ENCODE measurements at places on chromosomes 2 and 18.

DNA sequence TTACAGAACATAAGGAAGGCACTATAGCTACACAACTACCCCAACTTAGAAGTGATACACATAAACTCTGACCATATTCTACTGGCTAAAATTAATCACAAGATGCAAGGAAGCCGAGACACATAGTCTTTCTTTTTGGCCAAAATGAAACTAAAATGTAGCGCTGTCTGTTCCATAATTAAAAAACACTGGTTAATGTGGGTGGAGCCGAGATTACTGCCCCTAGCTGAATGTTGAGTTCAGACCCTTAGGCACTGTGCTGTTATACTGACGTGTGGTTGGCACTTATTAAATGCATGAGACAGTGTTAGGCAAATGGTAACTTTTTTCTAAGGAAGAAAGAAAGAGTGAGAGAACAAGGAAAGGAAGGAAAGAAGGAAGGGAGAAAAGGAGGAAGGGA lies 254.6 kb upstream of the RND3 start:
- H3K27ac ChIP-seq = no peak overlapping the region
- no peaks in the 10 kb centered on the region for H3K36me3 ChIP-seq
- DNase-seq = no peak
- no peak overlapping the region for H3K4me3 ChIP-seq
- H3K4me1 ChIP-seq = no peaks in the 10 kb centered on the region

DNA sequence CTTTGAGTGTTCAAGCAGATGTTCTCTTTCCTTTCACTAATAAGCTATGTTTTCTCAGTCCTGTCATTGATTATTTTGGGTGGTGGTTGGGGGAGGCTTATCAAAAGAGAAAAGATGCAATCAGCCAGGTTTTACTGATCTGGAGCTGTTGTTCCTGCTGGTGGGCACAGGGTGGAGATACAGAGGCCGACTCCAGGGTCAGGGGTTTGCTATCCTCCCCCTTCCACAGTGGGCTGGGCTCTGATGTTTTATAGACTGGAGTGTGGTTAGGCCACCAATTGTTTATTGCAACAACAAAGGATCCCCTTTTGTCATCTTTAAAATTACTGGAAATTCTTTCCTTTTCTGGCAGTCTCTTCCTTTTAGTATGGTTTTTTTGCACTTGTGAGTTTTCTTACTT lies 120.5 kb downstream of the TANC1 start:
- DNase-seq = no peak
- peak overlapping the region; percentile 25 for H3K27ac ChIP-seq
- no peaks in the 10 kb centered on the region for H3K36me3 ChIP-seq
- H3K27me3 ChIP-seq = no peaks in the 10 kb centered on the region
- H3K4me1 ChIP-seq = peaks cover 73% of the 10 kb centered on the region

DNA sequence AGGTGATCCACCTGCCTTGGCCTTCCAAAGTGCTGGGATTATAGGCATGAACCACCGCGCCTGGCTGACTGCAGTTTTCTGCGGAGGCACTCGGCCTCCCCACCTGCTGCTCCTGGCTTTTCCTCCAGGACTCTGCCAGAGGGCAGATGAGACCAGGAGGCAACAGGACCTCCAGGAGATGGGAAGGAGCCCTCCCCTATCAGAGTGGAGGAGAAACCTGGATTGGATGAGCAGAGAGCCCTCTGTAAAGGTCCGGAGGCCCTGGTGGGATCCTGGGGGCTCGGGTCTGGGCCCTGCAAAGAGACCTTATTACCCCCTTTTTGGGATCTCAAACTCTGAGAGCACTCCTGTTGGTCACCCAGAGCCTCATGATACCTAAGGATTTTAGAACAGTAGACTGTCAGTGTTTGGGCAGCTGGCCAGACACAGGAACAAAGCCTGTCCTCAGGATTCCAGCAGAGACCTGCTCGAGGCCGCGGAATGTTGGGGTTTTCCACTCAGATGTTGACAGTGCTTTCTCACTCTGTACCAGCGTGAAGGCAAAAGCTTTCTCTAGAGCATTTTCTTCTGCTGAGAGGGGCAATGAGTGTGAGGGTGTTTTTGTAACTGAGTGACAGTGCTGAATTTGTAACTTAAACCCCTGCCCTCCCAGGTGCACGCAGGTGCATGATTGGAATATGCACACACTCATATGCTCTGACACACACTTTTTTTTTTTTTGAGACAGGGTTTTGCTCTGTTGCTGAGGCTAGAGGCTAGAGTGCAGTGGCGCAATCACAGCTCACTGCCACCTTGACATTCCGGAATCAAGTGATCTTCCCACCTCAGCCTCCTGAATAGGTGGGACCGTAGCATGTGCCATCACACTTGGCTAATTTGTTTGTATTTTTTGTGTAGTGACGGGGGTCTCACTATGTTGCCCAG lies 48.4 kb downstream of the NPPC start:
- no peak for DNase-seq
- peaks cover 6% of the 10 kb centered on the region for H3K4me1 ChIP-seq
- no peaks in the 10 kb centered on the region for H3K27me3 ChIP-seq
- H3K4me3 ChIP-seq = no peak overlapping the region

GRCh38 chr2:58845011-58845410 lies 603.9 kb upstream of the FANCL start:
- H3K4me3 ChIP-seq = no peak overlapping the region
- no peak for DNase-seq
- no peak overlapping the region for H3K27ac ChIP-seq
- no peaks in the 10 kb centered on the region for H3K4me1 ChIP-seq

DNA sequence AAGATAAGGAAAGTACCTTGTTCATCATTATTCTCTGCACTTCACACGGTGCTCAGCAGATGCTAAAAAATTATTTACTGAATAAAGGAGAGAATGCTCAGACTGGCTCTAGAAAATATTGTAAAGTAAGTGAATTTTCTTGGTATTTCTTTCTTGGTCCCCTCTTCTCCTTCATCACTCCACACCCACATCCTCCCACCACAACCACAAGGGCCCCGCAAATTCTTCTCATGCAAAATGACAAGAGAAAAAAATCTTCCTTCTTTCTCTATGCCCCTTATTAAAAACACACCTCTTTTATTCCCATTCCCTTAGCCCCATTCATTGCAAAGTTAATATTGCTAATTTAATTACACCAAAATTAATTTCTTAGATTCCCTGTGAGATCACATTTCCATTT lies 74.2 kb upstream of the NEDD4L start:
- no peak overlapping the region for H3K27ac ChIP-seq
- H3K4me3 ChIP-seq = no peak overlapping the region
- no peaks in the 10 kb centered on the region for H3K36me3 ChIP-seq
- H3K4me1 ChIP-seq = no peaks in the 10 kb centered on the region
- no peak for DNase-seq
- H3K27me3 ChIP-seq = no peaks in the 10 kb centered on the region

GRCh38 chr2:160005908-160006307 lies 56.5 kb downstream of the PLA2R1 start:
- H3K4me1 ChIP-seq = no peaks in the 10 kb centered on the region
- no peak overlapping the region for H3K4me3 ChIP-seq
- no peaks in the 10 kb centered on the region for H3K27me3 ChIP-seq
- no peak for DNase-seq
- H3K27ac ChIP-seq = no peak overlapping the region

GRCh38 chr2:207215308-207215707 lies 49.6 kb upstream of the KLF7 start:
- H3K4me1 ChIP-seq = no peaks in the 10 kb centered on the region
- no peak overlapping the region for H3K27ac ChIP-seq

DNA sequence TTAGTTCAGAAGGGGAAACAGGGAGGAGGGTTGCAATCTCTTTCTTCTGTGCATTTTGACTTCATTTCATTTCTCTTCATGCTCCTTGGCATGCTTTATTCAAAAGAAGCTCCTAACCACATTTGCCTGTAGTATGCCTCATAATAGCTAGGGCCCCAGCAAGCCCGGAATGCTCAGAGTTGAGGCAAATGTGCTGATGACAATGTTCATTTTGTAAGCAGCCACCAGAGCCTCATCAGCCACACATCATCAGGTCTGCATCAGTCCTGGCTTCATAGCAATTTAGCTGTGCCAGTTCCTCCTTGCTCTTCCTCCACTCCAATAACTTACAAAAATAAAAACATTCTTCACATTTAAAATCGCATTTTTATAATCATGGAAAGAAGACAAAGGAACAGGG lies 65.4 kb upstream of the MMADHC start:
- no peak for DNase-seq
- no peaks in the 10 kb centered on the region for H3K4me1 ChIP-seq
- no peak overlapping the region for H3K27ac ChIP-seq
- no peaks in the 10 kb centered on the region for H3K36me3 ChIP-seq
- H3K4me3 ChIP-seq = no peak overlapping the region

DNA sequence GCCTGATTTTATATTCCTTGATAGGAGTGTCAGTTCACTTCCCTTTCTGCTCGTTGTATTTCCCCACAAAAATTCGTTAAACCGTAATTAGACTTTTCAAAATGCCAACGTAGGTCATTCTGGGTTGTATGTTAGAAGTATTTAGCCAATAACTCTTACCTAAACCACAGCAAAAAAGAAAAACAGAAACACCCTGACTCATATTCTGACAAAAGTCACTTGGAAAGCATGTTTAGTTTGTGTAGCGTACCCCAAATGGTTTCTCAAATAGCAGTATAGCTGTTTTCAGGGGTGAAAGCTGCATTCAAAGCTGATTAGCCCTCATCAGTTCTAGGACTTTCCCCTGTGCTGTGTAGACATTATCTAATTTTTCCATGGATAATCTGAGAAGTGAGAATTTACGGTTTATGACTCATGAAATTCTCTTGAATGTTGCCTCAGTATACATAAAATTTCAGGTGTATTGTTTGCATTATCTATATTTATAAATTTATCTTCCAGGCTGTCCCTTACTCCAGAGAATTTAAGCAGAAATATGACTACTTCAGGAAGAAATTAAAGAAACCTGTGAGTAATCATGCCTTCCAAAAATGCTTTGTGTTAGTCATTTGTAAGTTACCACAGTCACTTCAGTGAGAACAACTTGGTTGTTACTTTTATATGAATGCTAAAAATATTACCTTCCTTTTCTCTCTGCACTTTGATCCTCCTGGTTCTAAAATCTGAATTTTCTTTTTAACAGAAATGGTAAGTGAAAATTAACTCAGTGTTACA lies 264.9 kb downstream of the ALPK2 start:
- H3K36me3 ChIP-seq = no peaks in the 10 kb centered on the region
- DNase-seq = no peak

- no peak overlapping the region for H3K4me3 ChIP-seq
- H3K27ac ChIP-seq = no peak overlapping the region
- H3K27me3 ChIP-seq = no peaks in the 10 kb centered on the region
- H3K36me3 ChIP-seq = no peaks in the 10 kb centered on the region
Measured at GRCh38 chr2:61433606-61434005, 37.3 kb downstream of the USP34 start.

DNA sequence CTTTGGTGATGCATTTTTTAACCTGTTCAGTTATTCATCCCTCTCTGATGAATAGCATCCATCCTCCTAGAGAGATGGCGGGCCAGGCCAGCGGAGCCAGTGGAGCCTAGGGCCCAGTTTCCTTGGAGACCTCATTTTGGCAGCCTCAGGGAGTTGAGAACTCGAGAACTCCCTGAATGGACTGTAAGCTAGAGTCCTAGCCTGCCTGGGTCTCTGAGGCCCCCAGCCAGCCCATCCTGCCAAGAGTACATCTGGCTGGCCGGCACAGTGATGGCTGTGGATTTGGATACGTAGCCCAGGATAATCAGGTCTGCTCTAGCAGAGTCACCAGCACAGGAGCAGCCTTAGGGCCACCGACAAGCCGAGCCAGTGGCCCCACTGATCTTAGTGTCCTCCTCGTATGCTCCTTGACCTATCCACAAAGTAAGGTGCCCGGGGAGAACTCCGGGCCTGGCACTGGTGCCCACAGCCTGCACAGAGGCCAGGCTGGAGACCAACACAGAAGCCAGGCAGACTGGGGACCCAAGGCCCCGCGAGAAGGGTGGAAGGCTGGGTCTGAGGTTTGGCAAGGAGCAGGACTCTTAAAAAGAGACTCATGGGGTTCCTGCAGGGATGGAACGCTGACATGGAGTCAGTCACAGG lies 110.5 kb upstream of the MCFD2 start:
- no peaks in the 10 kb centered on the region for H3K27me3 ChIP-seq
- peak overlapping the region; percentile 47 for H3K27ac ChIP-seq
- DNase-seq = no peak
- no peak overlapping the region for H3K4me3 ChIP-seq

DNA sequence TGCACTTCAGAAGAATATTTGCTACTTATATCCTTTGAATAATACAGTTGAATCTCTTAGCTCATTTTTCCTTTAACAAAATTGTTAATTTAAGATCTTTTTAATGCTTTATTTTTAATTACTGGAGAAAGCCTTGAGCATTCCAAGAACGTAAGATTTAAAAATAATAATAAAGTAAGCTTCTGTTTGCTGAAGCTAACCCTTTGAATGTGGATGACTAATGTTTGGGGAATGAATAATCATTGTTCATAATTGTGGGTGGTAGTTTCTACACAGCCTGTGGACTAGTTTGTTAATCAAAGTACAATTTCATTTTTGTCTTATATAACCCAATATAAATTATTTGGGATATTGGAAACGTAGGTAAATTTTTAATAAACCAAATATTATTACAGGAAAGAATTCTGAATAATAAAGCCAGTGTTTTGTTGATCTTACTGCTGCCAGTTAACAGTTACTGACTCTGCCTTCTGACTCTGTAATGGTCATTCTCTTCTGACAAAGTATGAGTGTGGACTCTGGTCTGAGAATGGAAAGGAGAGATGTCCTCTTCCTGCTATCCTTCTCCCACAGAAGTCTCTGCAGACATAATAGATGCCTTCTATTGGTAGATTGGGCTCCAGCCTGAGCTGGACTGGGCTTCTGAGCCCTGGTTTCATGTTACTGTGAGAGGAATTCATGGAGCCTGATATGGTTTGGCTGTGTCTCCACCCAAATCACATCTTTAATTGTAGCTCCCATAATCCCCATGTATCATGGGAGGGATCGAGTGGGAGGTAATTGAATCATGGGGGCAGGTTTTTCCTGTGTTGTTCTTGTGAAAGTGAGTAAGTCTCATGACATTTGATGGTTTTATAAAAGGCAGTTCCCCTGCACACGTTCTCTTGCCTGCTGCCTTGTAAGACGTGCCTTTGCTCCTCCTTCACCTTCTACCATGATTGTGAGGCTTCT lies 292.7 kb upstream of the SLC39A10 start:
- no peaks in the 10 kb centered on the region for H3K36me3 ChIP-seq
- H3K27me3 ChIP-seq = no peaks in the 10 kb centered on the region
- no peak overlapping the region for H3K4me3 ChIP-seq
- DNase-seq = no peak
- no peaks in the 10 kb centered on the region for H3K4me1 ChIP-seq

Measured in esophagus squamous epithelium (tissue), 5 donors.